ENCODE measurements at places on chromosomes 16 and 17. TPM values are rescaled to one million over a fixed set of nuclear protein-coding genes. Genes with fewer than 3 reads are reported as not detected.

DNA sequence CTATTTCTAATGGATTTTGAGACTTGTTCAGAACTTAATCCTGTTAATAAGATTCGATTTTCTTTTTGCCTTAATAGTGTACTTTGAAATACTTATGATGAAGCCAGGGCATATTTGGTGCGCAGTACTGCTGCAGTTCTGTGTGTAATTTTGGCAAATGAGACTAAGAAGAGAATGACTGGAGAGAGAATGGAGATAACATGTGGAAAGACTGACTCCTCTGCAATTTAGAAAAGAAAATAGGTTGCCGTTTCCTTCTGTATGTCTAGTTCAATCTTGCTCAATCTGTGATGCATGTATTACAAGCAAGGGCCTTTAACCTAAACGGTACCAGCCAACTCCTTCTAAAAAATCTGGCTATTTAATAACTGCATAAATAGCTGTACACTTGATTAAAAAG, 285.1 kb upstream of the CDH11 start:
- H3K27me3 ChIP-seq: no peaks in the 10 kb centered on the region
- no peak overlapping the region for H3K27ac ChIP-seq
- no peaks in the 10 kb centered on the region for H3K36me3 ChIP-seq
- no peak for DNase-seq
- no peak overlapping the region for H3K4me3 ChIP-seq
- H3K4me1 ChIP-seq: no peaks in the 10 kb centered on the region

KSR1 gene
- 96.5 TPM for total RNA-seq

DNA sequence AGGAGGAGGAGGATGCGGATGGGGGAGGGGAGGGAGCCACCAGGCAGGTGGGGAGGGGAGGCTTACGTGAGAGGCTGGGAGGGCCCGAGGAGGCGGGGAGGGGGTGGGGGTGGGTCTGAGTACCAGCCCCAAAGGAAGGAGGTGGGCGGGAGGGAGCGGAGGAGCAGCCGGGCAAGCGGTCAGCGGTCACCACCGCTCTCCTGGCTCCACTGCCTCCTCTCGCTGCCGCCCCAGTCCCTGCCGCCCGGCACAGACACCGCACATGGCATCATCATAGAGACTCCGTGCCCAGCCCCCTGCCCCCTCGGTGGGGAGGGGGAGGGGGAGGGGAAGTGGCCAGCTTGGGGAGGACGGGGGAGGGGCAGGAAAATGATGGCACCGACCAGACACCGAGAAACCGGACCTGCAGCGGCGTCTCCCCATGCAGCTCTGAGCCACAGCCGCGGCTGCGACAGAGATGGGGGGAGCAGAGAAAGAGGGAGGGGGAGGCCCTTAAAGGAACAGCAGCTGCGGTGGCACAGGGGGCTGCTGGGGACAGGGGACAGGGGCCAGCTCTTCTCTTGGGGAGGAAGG, at the start of gene TLCD3B:
TLCD3B (minus strand) TSS at position 431 of the 573 bp plus-strand sequence. CDS start 744 bp downstream, outside the sequence.
- no peak within 1 kb of the TSS for H3K27ac ChIP-seq
- no peak for DNase-seq
- peaks cover 53% of the 10 kb centered on the region for H3K27me3 ChIP-seq
- H3K4me3 ChIP-seq: peak within 1 kb of the TSS; percentile 27
- no peaks in the 10 kb centered on the region for H3K36me3 ChIP-seq

DNA sequence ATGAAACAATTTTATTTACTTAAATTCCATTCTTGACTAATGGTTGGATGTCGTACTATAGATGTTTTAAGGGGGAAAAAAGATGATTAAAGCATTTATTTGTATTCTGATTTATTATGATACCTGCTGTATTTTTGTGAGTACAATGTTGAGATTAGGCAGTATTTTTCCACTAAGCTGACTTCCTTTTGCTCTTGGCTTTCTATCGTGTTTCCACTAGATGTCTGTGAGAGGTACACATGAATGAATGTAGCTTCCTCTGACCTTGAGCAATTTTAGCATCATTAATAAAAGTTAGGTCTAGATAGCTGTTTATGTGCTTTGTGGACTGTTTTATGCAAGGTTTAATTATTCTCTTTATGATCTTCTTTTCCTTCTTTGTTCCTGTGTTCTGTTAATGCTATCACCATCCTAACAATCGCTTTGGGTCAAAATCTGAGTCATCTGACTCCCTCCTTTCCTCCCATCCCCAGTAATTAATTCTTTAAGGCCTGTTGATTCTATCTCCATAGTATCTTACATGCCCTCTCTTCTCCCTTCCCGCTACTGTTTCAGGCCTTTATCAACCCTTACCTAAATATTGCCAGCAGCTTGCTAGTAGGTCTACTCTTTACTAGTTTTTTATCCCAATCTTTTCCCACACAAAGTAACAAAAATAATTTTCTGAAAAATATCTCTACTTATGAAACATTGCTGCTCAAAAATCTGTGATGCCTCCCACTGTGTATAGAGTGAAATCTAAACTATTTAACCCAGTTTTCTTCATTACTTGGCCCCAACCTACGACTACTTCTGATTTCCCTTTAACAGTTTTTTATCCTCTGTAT, 76.0 kb downstream of the VMP1 start:
- H3K27ac ChIP-seq: peak overlapping the region; percentile 99
- peak overlapping the region; percentile 79 for H3K4me3 ChIP-seq
- peaks cover 49% of the 10 kb centered on the region for H3K36me3 ChIP-seq
- peaks cover 67% of the 10 kb centered on the region for H3K4me1 ChIP-seq

PPP1R9B gene
- total RNA-seq: 130 TPM

DNA sequence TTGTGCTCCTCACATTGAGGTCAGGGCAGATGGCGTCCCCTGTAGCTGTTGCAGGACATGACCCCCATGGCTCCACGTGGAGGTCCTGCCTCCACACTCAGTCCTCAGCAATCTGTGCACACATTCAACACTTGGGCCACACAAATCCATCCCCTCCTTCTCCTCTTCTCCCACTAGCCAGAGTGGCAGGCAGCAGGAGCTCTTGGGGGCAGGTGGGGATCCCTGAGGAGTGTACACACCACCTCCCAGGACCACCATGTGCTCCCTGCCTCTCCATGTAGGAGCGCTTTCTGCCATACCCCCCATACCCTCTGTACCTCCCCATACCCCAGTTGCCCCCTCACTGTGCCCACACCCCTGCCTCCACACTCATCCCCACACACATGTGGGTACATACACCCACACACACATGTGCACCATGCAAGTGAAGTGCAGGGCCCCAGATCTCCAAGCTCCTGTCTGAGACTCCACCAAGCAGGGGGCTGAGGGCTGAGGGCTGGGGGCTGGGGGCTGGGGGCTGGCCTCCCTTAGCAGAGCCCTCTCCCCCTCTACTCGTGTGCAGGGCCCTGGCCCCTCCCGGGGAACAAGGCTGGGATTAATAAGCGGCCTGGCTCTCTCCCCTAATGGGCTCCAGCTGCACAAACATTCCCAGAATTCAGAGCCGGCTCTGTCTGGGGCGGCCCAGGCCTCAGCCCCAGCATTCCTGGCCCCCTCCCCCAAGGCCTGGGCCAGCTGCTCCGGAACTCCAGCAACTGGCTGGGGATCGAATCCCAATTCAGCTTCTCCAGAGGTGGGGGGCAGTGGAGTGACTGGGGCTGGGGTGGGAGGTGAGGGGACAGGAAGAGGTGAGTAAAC, 48.2 kb upstream of the MEIOC start:
- H3K36me3 ChIP-seq: no peaks in the 10 kb centered on the region
- H3K27me3 ChIP-seq: no peaks in the 10 kb centered on the region
- H3K4me3 ChIP-seq: no peak overlapping the region
- no peak overlapping the region for H3K27ac ChIP-seq

DNA sequence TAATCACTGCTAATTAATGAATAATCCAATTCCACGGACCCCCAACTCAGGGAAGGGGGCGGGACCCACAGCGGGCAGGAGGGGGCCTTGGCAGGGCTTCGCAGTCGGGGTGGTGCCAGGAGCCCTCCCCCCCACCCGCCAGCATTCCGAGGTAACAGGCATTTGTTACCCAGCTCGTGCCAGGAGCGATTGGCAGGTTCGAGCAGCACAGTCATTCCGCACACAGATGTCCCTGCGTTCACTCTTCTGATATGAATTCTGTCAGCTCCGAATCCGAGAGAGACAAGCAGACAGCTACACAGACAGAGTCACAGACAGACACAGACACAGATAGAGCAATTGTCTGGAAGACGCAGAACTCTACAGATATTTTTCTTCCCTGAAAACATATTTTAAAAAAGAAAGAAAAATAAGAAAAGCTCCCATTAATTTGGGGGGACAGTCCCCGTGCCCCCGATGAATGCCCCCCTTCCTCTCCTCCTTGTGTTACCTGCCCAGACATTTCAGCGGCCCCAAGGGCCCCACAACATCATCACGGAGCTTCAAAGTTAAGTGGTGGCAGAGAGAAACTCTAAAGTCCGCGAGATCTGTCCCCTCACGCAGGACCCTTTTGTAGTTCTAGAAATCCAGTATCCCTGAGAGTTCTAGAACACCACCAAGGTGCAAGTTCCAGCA, 10.2 kb downstream of the NEUROD2 start:
- no peak overlapping the region for H3K27ac ChIP-seq
- H3K27me3 ChIP-seq: peaks cover 82% of the 10 kb centered on the region
- H3K36me3 ChIP-seq: no peaks in the 10 kb centered on the region
- DNase-seq: no peak
- H3K4me1 ChIP-seq: peaks cover 3% of the 10 kb centered on the region
- no peak overlapping the region for H3K4me3 ChIP-seq

DNA sequence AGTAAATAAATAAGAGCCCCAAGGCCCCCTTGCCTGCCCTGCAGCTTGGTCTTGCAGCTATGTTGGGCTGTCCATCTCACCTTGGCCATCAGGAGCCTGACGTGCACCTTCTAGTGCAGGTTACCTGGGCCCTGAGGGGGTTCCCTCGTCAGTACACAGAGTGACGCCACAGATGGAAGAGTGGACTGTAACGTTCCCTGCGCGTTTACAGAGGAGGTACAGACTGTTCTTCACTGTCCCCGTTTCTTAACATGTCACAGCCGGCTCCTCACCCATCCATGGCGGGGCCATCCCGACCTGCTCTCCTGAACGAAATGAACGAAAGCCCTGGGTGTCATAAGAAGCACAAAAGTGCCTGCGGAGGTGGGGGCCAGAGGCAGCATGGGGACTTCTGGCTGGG, 15.9 kb upstream of the FASN start:
- H3K4me3 ChIP-seq: no peak overlapping the region
- no peaks in the 10 kb centered on the region for H3K27me3 ChIP-seq
- H3K4me1 ChIP-seq: peaks cover under 1% of the 10 kb centered on the region
- no peak overlapping the region for H3K27ac ChIP-seq
- no peak for DNase-seq

GRCh38 chr16:65658787-65659220, 536.9 kb upstream of the CDH11 start:
- no peaks in the 10 kb centered on the region for H3K27me3 ChIP-seq
- H3K27ac ChIP-seq: no peak overlapping the region

- H3K27me3 ChIP-seq: no peaks in the 10 kb centered on the region
- no peak overlapping the region for H3K4me3 ChIP-seq
- peaks cover 11% of the 10 kb centered on the region for H3K36me3 ChIP-seq
- no peak overlapping the region for H3K27ac ChIP-seq
Observed at GRCh38 chr16:81511371-81511770, 66.8 kb downstream of the CMIP start.

TOB1 gene
- total RNA-seq: 28.5 TPM

GRCh38 chr17:30939051-30939689, 17.4 kb downstream of the ADAP2 start:
- no peaks in the 10 kb centered on the region for H3K36me3 ChIP-seq
- no peak for DNase-seq
- no peaks in the 10 kb centered on the region for H3K27me3 ChIP-seq
- H3K4me3 ChIP-seq: no peak overlapping the region

- H3K27ac ChIP-seq: no peak overlapping the region
- H3K4me3 ChIP-seq: no peak overlapping the region
- peaks cover 22% of the 10 kb centered on the region for H3K4me1 ChIP-seq
- no peak for DNase-seq
Observed at GRCh38 chr16:66849021-66849420, 4.8 kb downstream of the CA7 start.

IRX5 gene
- 0.57 TPM for total RNA-seq

MYH1 gene
- total RNA-seq: not detected

DNA sequence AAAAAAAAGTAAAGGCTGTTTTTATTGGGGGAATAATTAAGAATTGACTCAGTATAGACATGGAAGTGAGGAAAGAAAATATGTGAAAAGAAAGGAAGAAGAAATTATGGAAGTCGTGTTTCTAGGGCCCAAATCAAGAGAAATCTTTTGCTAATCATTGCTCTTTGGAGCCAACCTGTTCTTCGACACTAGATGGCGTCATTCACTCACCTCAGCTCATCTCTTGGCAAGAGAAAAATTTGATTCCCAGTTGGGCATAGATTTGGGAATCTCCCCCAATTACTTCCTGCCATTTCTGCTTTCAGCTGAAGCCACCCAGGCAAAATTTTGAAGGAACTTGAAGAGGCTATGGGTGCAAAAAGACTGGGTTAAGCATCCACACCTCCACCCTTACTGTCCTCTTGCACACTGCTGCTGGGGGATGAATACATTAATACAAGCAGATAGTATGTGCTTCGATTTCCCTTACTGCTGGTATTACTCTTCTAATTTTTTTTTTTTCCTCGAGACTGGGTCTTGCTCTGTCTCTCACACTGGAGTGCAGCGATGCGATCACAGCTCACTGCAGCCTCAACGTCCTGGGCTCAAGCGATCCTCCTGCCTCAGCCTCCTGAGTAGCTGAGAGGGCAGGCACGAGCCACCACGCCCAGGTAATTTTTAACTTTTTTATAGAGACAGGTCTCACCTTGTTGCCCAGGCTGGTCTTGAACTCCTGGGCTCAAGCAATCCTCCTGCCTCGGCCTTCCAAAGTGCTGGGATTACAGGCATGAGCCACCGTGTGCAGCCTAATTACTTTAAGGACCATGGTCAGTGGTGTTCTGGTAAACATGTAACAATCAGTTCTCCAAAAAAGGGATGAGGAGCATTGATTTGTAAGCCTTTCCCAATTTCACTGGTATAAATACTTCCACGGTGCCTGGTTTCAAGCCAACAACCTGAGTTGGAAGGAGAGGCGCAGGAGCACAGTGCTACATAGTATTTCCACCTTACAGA, 13.5 kb downstream of the PSMD7 start:
- peaks cover 37% of the 10 kb centered on the region for H3K36me3 ChIP-seq
- peak overlapping the region; percentile 28 for H3K27ac ChIP-seq
- H3K27me3 ChIP-seq: no peaks in the 10 kb centered on the region
- DNase-seq: no peak
- H3K4me3 ChIP-seq: no peak overlapping the region

SLC47A1 gene
- 0.25 TPM for total RNA-seq

- peaks cover 1% of the 10 kb centered on the region for H3K4me1 ChIP-seq
- DNase-seq: no peak
- H3K4me3 ChIP-seq: no peak overlapping the region
- H3K27me3 ChIP-seq: no peaks in the 10 kb centered on the region
- H3K36me3 ChIP-seq: peaks cover 74% of the 10 kb centered on the region
Observed at GRCh38 chr16:11752856-11753255, 10.2 kb upstream of the TXNDC11 start.
